Activated CD4-positive, alpha-beta T cell treated with anti-CD3 and anti-CD28 coated beads, Interleukin-2, amount 10 ng/mL, durations not matched to agents 7 days and 5 days (primary cell): ENCODE measurements at places on chromosomes 7 and 10. TPM values are rescaled to one million over a fixed set of nuclear protein-coding genes. Genes with fewer than 3 reads are reported as not detected.

TMEM140 gene
- total RNA-seq = 27.7 TPM

SYT15 gene
- 0.79 TPM for total RNA-seq

DLX6 gene
- not detected for total RNA-seq

GRCh38 chr10:36188080-36188453 is 546.0 kb upstream of the FZD8 start:
- no peaks in the 10 kb centered on the region for H3K4me1 ChIP-seq
- no peaks in the 10 kb centered on the region for H3K36me3 ChIP-seq
- no peak overlapping the region for H3K27ac ChIP-seq

GRCh38 chr10:97925308-97925938 is 75.8 kb downstream of the GOLGA7B start:
- no peak for DNase-seq
- H3K27ac ChIP-seq = no peak overlapping the region
- no peaks in the 10 kb centered on the region for H3K36me3 ChIP-seq
- no peak overlapping the region for H3K4me3 ChIP-seq

DNA sequence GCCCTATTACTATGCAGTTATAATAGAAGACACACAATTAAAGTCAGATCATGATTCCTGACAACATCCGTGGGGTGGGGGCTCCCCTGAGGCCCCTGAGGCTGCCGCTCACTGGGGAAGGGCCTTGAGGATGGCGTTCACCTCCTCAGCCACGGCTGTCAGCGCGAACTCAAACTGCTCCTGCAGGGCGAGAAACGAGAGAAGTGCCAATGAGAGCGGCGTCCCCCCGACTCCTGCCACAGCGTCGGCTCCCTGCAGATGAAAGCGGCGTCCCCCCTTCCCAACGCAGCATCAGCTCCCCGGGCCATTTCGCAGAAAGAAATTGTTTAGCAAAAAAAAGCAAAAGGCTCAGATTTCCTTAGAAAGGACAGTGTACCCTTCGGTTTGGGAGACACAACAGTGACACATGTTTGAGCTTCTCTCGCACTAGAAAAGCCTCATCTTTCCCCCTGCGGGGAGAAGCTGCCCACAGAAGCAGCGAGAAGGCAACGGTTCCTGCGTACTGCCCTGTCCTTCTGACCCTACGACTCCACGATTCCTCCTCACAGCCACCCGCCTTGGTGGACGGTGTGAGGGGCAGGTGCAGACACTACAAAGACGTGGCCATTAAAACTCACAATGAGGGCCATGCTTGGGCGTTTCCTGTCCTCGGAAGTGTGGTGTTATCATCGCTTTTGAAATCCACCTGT is 203.9 kb downstream of the DNAJB6 start:
- H3K27ac ChIP-seq = no peak overlapping the region
- no peaks in the 10 kb centered on the region for H3K4me1 ChIP-seq
- H3K36me3 ChIP-seq = no peaks in the 10 kb centered on the region
- H3K4me3 ChIP-seq = no peak overlapping the region
- no peaks in the 10 kb centered on the region for H3K27me3 ChIP-seq

DNA sequence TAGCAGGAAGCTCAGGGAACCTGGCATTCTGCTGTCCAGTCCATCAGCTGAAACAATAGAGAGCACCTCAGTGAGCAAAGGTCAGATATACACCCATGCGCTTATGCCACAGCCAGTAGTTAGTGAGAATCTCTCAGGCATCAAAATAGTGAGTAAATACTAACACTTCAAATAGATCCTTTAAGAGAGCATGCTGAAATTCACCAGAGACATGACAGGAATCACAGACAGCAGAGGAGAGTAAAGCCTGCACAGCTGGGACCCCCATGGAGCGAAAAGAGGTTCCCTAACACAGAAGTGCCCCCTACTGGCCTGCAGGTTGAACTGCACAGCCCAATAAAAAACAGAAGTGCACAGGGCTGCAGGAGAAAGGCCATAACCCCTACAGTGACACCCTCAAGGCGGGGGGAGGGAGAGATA is 57.6 kb upstream of the ANTXRL start:
- no peak overlapping the region for H3K4me3 ChIP-seq
- H3K27ac ChIP-seq = no peak overlapping the region
- peaks cover 47% of the 10 kb centered on the region for H3K36me3 ChIP-seq
- peak; percentile 31 for DNase-seq

DNA sequence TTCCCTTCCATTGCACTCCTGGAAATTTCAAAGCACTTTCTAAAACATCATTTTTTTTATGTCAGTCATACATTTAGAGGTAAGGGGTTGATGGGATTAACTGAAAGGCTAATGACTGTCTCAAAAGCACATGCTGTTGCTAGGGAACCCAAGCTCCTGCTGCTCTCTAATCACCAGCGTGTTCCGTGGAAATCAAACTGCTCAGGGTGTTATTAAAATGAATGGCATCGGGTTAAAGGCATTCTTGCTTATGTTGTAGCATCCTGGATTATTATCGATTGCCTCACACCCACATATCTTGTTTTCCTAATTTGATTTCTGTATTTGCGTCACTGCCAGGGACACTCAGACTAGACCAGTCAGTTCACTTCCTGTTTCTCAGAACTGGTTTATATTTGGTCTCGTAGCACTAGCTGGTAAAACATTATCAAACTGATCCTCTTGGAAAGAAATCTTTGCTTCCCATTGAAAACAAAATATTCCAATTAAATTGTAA is 216.5 kb upstream of the MKLN1 start:
- no peak for DNase-seq
- H3K4me1 ChIP-seq = peaks cover 50% of the 10 kb centered on the region
- peaks cover 30% of the 10 kb centered on the region for H3K27me3 ChIP-seq
- H3K4me3 ChIP-seq = peak overlapping the region; percentile 99
- peaks cover 14% of the 10 kb centered on the region for H3K36me3 ChIP-seq
- H3K27ac ChIP-seq = peak overlapping the region; percentile 63

DNA sequence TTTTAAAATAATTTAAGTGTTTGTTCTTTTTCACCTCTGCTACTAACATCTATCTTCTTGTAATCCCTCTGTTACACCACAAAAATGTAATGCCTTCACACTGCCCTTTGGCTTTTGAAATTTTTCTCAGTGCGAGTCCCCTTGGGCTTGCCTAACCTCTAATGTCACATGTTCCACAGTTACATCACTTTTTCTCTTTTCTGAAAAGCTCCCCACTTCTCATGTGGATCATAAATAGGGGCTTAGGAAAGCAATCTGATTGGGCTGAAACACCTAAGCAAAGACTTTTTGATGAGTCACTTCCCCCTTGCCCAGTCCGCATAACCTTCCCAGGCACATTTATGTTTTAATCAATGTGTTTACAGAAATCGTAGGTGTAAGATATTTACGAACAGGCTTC is 288.2 kb downstream of the IPMK start:
- H3K27ac ChIP-seq = no peak overlapping the region
- no peaks in the 10 kb centered on the region for H3K4me1 ChIP-seq
- no peak overlapping the region for H3K4me3 ChIP-seq
- no peak for DNase-seq
- no peaks in the 10 kb centered on the region for H3K36me3 ChIP-seq

DNA sequence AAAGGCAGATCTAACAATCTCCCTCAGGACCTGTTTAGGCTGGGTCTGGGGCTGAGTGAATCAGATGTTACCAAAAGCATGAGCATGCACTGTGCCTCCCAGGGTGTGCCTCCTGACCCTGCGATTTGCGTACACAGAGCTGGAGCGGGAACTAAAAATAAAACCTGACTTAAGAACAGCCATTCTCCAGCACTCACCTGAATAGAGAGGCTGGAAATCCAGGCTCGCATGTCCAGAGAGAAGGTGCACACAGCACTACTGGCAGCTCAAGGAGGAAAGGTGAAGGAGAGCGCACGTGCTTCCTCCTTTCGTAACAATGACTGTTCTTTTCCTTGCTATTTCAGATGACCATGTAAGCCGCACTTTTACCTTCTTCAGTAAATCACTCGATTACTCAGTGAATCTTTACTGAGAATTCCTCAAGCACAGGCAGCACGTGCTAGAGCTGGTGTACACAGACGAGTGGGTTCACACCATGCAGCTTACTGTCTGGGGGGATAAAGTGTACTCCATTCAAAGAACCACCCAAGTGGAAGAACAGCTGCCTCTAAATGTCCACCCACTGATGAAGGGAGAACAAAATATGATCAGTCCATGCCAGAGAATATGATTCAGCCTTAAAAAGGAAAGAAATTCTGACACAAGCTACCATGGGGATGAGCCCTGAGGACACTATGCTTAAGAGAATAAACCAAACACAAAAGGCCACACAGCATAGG is 45.6 kb downstream of the SFMBT2 start:
- no peak overlapping the region for H3K4me3 ChIP-seq
- H3K27ac ChIP-seq = no peak overlapping the region
- no peaks in the 10 kb centered on the region for H3K27me3 ChIP-seq
- no peak for DNase-seq

DNA sequence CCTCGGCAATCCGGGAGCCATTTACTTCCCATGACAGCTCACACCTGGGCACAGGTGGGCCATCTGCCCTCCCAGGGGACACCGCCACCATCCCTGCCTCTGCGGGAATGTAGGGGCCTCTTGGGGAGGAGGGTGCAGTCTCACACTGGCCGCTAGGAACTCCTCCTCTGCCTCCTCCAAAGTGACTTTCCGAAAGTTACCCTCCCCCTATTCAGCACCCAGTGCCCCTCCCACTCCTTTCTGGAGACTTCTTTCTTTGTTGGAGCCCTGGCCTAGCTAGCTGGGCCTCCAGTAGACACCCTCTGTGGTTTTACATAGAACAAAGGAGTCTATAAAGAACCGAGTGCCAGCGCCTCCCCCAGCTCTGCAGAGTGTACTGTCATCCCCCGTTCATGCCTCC is 45.8 kb upstream of the MNX1 start:
- no peak overlapping the region for H3K4me3 ChIP-seq
- no peak overlapping the region for H3K27ac ChIP-seq
- H3K4me1 ChIP-seq = no peaks in the 10 kb centered on the region
- DNase-seq = no peak
- H3K36me3 ChIP-seq = no peaks in the 10 kb centered on the region
- peaks cover 4% of the 10 kb centered on the region for H3K27me3 ChIP-seq

DNA sequence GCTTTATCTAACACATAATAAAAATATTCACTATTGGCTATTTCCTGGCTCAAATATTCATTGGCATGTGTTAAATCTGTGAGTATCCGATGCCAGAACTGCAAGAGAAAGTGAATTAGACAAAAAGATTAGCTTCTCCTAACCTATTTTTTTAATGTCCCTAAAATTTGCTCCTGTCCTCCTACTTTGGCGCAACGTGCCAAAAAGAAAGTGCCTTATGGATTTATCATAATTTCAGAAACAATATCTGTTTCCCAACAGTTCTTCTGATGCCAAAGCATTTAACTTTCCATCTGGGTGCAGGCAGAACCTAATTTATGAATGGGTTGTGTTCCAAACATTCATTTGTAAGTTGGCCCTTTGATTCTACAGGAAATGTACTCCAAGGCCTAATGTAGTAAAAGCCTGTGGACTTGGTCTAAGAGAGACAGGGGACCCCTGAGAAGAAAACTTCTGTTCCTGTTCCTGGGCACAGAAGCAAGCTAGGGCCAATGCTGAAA is 15.4 kb downstream of the PIP4K2A start:
- H3K27ac ChIP-seq = no peak overlapping the region
- peaks cover 37% of the 10 kb centered on the region for H3K36me3 ChIP-seq
- no peaks in the 10 kb centered on the region for H3K27me3 ChIP-seq
- H3K4me1 ChIP-seq = peaks cover 66% of the 10 kb centered on the region
- no peak for DNase-seq
- H3K4me3 ChIP-seq = no peak overlapping the region
